GDM1 (cell line): ENCODE measurements at places on chromosomes 3 and 15.

DNA sequence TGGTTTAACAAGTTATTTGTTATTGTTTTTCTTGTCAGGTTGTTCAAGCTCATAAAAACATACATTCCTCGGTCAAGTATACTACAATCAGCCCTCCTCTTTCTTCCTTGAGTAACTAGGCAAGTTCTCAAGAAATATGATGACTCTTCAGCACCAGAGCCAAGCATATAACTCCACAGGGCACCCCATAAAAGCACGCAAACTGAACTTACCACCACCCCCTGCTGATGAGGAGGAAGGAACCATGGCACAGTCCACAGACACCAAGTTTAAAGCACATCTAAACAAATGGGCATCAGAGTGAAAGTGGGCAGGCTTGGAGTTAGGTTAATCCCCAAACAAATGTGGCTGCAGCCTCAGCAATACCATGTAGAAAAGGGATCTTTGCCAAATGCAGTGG, 5.3 kb downstream of the IP6K2 start:
- no peak for DNase-seq

DNA sequence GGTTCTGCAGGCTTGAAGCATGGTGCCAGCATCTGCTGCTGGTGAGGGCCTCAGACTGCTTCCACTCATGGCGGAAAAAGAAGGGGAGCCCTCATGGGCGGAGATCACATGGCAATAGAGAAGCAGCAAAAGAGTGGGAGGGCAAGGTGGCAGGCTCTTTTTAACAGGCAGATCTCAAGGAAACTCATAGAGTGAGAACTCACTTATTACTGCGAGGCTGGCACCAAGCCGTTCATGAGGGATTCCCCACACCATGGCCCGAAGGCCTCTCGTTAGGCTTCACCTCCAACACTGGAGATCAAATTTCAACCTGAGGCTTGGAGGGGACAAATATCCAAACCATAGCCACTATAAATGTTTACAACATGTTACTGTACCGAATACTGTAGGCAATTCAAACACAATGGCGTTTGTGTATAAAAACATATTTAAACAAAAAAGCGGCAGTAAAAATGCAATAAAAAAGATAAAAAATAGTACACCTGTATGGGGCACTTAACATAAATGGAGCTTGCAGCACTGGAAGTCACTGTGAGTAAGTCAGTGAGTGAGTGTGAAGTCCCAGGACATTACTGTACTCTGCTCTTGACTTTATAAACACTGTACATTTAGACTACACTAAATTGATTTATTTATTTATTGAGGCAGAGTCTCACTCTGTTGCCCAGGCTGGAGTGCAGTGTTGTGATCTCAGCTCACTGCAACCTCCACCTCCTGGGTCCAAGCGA, 18.8 kb upstream of the MOBP start:
- no peak for DNase-seq

- DNase-seq: no peak
Observed at GRCh38 chr3:171198781-171199472, 172.4 kb upstream of the SLC2A2 start.

DNA sequence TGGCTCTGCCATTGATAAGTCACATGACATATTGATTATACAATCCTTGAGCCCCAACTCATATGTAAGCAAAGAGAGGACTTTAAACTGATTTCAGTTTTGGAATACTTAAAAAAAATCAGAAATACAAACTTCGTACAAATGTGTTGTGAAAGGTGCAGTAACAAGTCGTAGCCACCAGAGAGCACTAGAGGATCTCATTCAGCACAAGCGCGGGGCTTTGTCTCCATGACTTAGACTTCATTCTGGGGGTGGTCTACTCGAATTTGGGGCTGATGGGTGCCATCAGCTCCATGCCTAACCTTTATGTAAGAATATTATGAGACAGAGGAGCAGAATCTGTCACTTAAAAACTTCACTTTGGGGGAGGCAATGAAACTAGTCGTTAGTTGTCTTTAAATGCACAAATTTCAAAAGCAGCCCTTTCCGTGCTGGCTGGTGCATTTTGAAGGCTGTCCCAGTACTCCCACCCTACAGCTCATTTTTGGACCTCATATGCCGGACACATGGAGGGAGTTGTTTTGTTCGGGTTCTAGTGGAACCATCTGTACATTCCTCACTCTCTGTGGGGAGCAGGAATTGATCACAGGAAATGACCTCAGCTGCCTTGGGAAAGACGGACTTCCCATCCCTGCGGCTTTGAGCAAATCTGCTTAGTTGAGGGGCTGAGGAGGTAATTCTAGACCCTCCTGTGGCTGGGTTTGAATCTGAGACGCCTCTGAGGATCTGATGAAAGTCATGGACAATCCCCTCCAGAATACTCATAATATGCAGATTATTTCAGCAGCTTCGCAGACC, 27.5 kb upstream of the MASP1 start:
- DNase-seq: peak; percentile 10

DNA sequence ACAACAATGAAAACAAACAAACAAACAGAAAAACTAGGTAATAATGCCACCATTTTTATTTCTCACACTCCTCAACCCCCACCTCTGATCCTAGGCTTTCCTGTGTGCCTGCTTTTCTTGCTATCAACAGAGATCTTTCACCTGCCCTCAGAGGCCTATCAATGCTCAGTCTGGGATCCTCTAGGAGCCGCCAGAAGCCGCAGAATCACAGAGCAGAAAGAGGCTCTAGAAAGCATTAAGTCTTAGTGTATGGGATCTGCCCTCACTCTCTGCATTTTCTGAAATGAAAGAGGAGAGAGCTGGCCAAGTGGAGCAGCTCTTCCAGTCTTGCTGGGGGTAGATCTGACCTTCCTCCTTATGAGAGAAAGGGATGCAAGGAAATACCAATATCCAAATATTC, 306.8 kb downstream of the TUSC7 start:
- no peak for DNase-seq

- DNase-seq: no peak
Observed at GRCh38 chr3:166304584-166304983, 467.4 kb upstream of the BCHE start.

DNA sequence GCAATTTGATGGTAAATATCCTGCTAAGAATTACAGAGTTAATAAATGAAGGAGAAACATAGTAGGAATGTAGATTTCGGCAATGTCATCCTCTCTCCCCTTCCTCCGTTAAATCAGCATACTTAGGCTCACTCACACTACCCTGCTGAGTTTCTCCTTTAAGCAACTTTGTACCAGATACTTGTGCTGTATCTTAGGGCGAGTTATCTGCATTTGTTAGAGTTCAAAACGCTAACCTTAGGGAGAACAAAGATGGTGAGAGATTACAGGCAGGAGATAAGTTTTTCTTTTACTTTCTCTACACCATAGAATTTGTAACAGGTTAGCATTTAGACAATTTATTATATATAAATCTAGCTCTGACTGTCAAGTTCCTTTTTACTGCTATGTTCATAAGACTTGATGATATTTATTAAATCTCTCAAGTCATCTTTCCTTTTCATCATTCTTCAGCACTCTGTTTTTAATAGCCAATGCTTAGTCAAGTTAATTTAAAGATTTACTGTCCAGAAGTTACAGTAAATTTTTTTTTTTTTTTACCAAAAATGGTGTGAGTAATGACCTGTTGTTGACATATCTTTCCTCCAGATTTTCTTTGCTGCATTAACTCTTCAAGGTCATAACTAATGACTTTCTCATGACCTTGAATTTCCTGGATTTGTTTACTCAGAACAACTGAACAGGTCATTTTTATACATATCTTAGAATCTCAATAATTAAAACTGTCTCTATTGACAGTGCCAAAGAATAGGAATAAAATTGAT, 22.2 kb downstream of the SUCNR1 start:
- no peak for DNase-seq

- no peak for DNase-seq
Observed at GRCh38 chr3:184261854-184262763, 756 bp upstream of the CAMK2N2 start.

DNA sequence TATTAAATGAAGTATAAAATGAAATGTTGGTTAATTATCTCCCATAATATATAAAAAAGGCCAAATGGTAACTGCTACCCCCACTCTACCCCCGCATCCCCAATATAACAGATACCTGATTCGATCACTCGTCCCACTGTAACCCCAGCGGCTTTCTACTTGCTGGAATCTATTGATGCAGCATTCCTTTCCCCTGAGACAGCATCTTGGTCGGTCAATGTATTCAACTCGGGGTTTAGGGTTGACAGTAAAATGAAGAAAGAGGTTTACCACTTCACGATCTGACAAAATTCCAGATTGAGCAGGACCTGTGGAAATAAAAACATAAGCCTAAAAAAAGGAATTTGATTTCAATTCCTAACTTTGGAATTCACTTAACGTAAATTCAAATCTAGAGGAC, 18.6 kb upstream of the C15orf40 start:
- DNase-seq: no peak
